ENCODE measurements at places on chromosomes 7 and 10.

GRCh38 chr7:131109759-131110296, 217.8 kb upstream of the MKLN1 start:
- peak; percentile 73 for DNase-seq

DNA sequence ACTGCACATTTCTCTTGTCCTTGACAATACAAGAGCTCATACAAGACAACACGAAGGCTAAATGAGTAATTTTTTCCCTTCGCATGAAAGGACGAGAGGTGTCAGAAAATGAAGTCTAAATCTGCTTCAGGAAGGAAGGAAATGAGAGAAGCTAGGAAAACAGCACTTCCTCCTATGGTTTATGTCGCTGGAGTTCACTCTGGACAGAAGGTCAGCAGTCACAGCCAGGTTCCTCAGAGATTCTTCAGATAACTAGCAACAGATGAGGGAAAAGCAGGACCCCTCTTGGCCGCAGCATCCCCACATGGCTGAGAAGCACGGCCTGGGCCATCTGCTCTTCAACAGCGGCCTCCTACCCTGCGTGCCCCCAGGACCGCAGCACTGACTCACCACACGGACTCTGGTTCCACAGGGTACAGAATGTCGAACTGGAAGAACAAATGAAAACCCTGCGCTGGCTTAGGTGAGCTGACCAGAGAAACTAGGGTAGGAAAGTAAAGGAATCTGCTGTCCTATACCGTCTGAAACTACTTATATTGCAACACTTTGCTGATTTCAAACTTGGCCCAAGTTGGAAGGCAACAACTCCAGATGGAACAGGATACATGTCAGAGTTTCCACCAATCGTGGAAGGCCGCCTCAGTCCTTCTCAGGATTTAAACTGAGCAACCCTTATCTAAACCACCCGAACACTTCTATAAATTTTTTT, 26.3 kb downstream of the DNMBP start:
- DNase-seq: no peak

GRCh38 chr10:70729763-70730357, 55.3 kb downstream of the TBATA start:
- no peak for DNase-seq

- no peak for DNase-seq
Measured at GRCh38 chr10:95214793-95215192, 20.8 kb downstream of the ACSM6 start.

DNA sequence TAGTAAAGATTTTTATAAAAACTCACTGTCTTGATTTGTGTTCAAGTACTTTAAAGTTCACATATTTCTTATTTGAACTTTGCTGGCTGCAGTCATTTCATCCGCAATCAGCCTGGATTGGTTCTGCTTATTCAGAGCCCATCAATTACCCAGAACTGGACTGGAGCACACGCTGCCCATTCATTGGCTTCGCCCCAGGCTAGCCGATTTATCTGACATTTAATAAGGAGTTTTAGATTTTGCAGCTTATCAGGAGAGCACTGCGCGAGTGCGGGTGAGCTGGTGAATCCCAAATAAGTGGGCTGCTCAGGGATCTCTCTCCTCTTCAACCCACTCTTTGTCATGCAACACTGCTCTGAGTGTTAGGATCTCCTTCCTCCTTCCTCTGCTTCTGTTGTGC, 166.0 kb upstream of the GPR26 start:
- DNase-seq: no peak

DNA sequence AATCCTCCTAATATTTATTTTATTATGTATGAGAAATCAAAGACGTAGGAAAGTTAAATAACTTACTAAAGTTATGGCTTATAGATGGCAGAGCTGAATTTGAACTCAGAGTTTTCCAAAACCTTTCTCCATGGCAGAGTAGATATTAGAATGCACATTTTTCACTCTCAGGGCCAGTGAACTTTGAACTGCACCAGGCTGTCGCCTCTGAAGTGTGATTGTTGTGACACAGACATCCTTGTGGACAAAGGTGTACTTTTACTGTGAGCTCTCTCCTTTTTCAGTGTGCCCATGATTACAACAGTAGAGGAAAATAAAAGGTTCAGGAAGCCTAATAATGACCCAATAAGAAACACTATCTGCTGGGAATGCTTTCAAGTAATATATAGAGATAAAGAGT, 29.1 kb downstream of the TES start:
- no peak for DNase-seq

DNA sequence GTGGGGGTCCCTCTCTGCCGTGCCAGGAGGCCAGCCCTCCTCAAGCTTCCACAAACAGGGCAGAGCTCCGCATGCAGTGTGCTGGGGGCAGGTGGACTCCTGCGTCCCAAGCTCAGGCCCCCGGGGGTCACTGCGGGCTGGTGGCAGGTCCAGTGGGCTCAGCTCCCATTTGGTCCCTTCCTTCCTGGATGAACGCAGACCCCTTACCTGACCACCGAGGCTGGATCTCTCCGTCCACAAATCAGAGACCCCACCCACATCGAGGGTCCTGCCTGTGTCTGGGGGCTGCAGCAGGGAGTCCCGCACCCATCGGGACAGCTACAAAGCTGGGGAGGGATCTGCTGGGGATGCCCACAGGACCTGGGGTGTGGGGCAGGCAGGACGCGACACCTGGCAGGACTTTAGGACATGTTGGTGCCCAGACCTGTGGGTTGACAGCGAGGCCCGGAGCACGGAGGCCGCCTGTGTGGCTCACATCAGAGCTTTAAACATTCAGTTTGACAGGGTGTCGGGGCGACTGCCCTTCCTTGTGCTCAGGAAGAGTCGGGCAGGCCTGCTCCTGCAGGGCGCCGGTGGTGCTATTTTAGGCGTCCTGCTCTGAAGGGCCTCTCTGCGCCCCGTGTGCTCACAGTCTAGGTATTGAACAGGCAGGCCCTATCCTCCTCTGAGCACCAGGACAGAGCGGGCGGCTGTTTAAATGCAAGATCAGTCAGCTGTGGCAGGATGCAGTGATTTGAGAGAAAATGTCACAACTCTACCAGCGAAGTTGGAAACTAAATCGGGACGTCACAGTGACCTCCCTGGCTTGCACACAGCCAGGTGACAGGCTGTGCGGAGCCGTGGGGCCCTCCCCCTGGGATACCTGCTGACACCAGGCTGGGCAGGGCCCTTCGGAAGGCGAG, 15.9 kb upstream of the CFAP46 start:
- DNase-seq: no peak

DNA sequence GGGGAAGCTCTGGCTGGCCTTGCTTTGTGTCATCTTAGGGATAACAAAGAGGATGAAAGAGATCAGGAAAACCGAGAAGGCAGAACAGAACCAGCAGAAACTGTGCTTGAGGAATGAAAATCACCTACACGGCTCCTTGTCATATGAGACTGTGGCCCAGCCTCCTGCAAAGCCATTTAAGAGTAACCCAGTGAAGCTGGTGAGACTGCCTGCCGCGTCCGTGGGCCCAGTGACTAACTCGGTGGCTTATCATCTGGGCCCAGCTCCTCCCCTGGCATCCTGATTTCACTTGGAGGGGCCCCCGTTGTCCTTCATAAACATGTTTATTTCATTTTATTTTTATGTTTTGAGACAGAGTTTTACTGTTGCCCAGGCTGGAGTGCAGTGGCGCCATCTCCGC, 30.7 kb downstream of the HTRA1 start:
- no peak for DNase-seq

DNA sequence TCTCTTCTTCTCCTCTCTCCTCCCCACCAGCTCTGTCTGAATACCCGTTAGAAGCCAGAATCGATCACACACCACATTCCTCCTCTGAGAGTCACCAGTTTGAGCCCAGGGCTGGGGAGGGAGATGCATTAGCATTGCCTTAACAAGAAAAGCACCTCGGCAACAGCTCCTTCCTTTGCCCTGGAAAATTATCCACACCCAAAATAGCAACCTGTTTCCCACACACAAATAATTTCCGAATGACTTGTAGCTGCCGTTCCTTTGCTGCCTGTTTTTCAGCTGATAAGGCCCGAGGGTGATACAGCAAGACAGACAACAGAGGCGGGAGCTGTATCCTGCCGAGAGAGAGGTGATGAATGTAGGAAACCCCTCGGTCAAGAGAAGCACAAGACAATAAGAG, 91.3 kb downstream of the CPXM2 start:
- no peak for DNase-seq

Data from LoVo (cell line).